Stimulated activated CD4-positive, alpha-beta T cell treated with anti-CD3 and anti-CD28 coated beads, TNF-alpha, amount 100 ng/mL, for 4 hours (primary cell): ENCODE measurements at places on chromosomes 12 and 14.
A peak's percentile ranks its signal among the peaks of the same experiment; 100 is the strongest.

- DNase-seq, result no peak
These were observed 87.0 kb upstream of the VRK1 start for GRCh38 chr14:96710060-96710666.

GRCh38 chr14:105538481-105539049 lies 12.2 kb downstream of the TMEM121 start:
- DNase-seq, result no peak

DNA sequence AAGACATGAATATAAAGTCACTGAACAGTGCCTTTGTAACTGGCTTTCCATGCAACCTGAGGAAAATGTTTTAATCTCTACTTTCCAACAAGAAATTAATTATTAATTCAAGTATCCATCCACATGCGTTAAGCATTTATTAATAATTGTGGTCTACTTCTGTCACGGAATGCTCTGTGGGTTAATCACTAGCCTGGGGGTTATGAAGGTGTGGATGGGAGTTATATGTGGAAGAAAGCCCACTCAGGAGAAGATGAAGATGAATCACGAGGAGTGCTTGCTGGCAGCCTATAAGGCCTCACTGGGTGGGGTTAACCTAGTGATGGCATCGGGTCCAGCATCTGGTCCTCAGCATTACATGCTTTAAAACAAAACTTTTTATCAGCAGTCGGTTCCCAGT lies 99.5 kb upstream of the AVPR1A start:
- DNase-seq, result no peak

- no peak for DNase-seq
These were observed 2.7 kb upstream of the CDKN1B start for GRCh38 chr12:12714276-12715021.

DNA sequence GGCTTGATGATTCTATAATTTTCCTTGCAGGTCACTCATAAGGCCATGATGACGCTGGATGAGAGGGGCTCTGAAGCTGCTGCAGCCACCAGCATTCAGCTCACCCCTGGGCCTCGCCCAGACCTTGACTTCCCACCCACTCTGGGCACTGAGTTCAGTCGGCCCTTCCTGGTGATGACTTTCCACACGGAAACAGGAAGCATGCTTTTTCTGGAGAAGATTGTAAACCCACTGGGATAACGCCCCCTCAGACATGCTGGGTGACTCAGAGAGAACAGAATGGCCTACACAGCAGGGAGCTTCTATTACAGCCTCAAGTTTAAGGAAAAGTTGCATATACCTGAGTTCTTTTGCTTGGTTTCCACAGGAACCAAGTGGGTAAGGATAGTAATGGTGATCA lies 34.3 kb downstream of the SERPINA3 start:
- DNase-seq, result no peak

DNA sequence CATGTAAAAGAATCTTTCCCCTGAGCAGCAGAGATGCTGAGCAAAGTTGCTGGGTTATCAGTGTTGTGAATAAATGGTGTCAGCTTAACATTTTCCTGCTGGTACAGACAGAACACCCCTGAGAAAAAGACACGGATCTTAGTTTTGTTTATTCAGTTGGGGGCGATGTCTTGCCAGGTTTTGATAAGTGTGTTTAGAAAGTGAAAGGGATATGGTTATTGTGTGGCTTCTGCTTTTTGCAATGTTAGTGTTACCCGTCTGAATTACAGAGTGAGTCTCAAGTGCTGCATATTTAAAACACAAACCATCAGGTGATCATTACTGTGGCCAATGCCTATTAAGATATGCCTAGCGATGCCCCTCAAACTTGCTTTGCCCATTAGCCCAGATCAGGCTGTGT lies 864.6 kb upstream of the SEL1L start:
- DNase-seq, result no peak

- DNase-seq, result no peak
These were observed 79.9 kb downstream of the ACACB start for GRCh38 chr12:109196332-109196731.

DNA sequence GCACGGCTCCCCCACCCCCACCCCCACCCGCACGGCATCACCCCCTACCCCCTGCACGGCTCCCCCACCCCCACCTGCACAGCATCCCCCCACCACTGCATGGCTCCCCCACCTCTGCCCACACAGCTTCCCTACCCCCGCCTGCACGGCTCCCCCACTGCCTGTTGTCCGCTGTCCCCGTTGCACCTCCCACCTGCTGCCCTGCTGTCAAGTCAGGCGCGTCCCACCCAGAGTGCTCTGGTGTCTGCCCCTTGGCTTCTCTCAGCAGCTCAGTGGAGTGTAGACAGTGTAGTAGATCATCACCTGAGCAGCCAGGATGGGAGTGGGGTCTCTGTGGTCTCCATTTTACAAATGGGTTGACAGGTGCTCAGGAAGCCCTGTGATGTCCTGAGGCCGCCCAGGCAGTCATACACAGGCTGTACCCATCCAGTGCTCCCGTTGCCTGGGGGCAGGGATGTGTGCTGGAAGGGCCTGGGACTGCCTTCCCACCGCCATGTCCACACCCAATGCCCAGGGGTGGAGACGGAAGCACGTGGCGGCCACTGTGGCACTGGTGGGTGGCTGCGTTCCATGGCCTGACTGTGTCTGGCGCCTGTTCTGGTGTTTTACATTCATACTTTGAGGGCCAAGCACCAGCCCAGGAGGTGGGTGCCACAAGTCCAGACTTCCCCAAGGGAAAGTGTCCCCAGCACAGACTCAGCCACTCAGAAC lies 32.5 kb downstream of the PACS2 start:
- DNase-seq, result no peak

- no peak for DNase-seq
These were observed 6.7 kb downstream of the HOXC5 start for GRCh38 chr12:54039417-54040147.

DNA sequence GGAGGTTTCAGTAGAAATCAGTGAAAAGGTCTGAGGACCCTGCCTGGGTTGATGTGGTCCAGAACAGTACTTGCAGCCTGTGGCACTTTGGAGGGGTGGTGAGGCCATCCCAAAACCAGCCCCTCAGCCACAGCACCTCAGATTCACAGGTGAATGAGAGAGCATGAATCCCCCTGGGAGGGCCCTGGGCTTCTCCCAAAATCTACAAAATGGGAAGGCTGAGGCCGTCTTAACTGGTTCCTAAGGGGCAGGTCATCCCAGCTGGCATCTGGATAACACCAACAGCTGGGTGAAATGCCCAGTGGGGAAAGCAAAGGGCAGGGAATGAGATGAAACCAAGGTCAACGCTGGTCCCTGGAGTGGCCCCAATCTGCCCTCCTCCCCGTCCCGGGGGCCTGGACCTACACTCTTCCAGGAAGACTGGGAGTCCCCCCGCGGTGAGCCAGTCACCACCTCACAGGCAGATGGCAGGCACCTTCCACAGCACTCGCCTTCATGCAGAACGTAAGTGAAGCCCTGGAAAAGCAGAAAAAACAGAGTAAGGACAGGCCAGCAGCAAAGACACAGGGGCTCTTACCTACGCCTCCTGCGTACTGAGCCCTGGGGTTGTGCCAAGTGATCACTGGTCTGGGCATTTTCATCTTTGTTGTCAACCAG lies 26.3 kb upstream of the ANO2 start:
- no peak for DNase-seq

- DNase-seq, result no peak
These were observed 62.8 kb upstream of the EGLN3 start for GRCh38 chr14:34013721-34014060.

DNA sequence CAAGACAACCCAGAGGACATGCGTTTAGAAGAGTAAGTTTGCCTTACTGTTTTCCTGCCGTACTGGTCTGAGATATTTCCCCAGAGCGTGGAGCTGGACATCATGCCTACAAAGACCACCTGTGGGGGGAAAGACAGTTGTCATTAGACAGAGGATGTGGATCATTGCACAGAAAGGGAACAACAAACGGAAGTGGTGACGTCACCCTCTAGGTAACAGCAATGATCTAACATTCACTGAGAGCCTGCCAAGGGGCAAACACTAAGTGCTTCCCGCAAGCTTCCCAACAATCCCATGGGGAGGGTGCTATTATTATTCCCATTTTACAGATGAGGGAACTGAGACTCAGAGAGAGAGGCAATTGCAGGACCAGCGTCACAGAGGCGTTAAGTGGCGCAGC lies 48.5 kb downstream of the SVOP start:
- DNase-seq, result no peak

GRCh38 chr12:105318651-105319483 lies 11.6 kb upstream of the C12orf75 start:
- no peak for DNase-seq

- DNase-seq, result no peak
These were observed 223.9 kb downstream of the MED13L start for GRCh38 chr12:116053479-116054200.

DNA sequence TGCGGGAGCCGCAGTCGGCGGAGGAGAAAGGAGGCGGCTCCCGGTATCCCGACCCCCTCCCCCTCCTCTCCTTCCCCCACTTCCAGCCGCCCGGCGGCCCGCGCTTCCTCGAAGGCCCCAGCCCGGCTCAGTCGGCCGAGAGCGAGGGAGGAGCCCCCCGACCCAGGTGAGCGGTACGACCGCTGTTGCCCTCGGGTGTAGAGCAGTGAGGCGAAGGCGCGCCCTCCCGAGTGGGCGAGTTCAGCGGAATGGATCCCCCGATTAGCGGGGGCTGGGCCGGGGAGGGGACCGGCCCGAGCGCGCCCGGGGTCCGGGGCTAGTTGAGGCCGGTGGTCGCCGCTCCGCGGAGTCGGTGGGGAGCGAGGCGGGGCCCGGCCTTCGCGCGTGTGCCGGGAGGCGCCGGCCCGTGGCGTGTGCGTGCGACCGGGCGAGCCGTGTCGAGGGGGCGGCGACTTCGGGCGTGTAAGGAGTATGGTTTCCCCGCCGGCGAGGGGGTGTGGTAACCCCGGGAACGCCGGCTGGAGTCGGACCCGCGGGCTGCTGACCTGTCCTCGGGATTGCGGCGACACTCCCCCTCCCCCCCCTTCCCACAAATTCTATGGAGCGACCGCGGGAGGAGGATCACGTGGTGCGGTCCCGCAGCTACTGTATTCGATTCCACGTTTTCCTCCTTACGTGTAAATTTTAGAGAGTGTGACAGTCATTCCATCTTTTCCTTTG lies 501 bp downstream of the RIMKLB start:
- DNase-seq, result peak; percentile 35

- no peak for DNase-seq
These were observed 30.8 kb downstream of the CACNA1C start for GRCh38 chr12:2083561-2083960.

DNA sequence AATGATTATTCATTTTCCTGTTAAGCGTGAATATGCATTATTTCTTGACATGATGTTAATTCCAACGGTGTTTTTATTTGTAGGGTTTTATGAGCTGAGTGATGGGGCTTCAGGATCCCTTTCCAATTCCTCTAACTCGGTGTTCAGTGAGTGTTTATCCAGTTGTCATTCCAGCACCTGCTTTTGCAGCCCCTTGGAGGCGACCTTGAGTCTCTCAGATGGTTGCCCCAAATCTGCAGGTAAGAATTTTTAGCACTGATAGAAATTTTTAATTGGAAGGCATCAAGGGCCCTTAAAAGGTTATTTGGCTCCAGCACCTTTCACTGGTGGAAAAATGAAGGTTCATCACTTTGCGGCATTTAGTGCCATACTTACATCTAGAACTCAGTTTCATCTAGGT lies 3.7 kb downstream of the DACT1 start:
- no peak for DNase-seq

- DNase-seq, result no peak
These were observed 4.1 kb upstream of the ETV6 start for GRCh38 chr12:11645391-11645790.

DNA sequence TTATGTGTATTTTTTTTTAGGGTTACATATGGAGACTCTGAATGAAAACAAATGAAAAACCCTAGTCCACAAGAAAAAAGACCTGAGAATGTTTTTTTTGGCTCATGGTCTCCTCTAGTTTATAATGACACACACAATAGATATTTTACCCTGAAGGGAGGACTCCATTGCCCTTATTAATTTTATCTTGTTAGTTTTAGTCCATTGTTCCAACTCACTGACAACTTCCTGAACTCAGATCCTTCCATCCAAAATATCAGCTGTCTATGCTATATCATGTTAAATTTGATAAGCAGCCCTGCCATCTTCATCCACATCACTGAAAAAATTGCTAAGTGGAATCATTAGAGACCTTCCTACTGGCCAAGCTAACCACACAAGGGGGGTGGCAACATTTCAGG lies 232.1 kb downstream of the MON2 start:
- DNase-seq, result no peak

- DNase-seq, result no peak
These were observed 59.5 kb downstream of the NUAK1 start for GRCh38 chr12:106079148-106079738.

DNA sequence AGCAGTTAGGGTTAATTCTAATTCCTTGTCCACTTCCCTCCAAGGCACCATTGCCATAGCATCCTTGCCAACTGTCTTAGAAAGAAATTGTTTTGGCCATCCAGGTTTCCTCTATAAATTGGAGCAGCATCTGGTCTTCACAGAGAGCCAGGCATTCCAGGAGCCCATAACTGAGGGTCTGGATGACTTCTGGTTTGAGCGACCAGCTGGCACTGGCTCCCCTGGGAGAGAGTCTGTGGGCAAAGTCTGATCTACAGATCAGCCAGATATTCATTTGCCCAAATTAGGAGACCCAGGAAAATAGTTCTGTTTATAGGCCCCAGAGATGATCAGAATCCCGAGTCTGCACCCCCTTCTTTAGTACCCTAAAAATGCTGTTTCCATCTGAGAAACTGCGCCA lies 16.0 kb downstream of the VSX2 start:
- DNase-seq, result no peak

GRCh38 chr14:71206766-71207371 lies 299.6 kb downstream of the PCNX1 start:
- DNase-seq, result no peak

- DNase-seq, result no peak
These were observed 198.7 kb upstream of the PLEKHG7 start for GRCh38 chr12:92503971-92504593.

DNA sequence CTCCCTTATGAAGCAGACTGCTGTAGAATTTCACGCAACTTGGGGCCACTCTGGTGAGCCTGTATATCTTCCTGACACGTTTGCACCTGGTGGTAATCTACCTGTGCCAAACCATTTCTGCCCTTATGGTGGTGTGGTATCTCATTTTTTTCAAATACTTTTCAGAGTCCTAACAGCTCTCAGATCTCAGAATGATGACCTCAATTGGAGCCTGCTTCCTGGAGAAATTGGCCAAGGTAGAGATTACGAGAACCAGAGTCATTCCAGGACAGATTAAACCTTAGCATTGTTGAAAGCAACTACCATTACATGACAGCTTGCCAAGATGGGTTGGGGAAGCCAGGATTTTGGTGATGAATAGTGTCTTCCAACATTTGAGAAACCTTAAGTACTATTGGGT lies 48.2 kb downstream of the CPSF6 start:
- DNase-seq, result no peak

DNA sequence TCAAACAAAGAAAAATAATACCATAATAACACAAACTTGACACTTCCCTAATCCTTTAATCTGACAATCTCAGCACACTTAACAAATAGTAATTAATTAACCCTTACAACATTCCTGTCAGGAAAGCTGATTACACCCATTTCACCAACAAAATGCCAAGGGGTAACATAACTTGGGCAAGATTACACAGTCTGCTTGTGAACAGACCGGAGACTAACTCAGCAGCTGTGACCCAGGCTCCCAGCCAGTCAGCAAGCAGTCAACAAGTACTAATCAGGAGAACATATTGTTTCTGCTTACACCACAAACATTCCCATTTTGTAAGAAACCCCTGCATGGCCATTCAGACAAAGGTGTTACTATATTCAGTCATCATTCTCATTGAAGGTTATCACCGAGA lies 592.5 kb upstream of the FLRT2 start:
- DNase-seq, result no peak

GRCh38 chr14:21241218-21241819 lies 27.9 kb downstream of the HNRNPC start:
- DNase-seq, result no peak
